Foreskin fibroblast (primary cell): ENCODE measurements at places on chromosomes 5 and 9.

DNA sequence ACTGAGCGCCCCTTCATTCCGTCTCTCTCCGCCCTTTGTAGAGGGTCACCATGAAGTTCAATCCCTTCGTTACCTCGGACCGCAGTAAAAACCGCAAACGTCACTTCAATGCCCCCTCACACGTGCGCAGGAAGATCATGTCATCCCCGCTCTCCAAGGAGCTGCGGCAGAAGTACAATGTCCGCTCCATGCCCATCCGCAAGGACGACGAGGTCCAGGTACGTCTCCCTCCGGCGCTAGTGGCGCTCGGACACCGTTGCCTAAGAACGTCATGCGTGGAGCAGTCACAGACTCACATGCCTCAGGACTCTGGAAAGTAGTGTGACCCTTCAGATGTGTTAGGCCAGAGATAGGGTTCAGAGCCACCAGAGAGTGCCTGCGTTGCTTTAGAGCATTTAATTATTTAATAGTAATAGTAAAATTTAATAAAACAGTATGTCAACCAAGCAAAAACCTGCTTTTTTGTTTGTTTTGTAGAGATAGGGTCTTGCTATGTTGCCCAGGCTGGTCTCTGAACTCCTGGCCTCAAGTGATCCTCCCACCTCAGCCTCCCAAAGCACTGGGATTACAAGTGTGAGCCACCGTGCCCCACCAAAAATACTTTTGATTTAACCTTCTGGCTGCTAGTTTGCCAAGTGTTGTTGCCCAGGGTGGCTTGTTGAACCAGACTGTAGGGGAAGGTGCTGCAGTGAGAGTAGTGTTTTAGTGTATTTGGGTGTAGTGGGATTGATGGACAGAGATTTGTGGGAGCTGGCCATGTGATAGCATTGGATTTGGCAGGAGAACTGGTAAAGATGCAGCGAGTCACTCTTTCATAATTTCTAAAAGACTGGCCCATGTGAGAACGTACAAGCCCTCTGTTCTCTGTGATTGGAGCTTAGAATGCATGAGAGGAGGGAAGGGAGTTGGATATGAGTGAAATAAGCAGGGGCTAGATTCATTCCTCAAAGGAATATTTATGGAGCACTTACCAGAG is 888 bp downstream of the RPL26L1 start:
- DNase-seq = no peak

GRCh38 chr5:56490971-56491468 is 257.9 kb upstream of the ANKRD55 start:
- DNase-seq = no peak

DNA sequence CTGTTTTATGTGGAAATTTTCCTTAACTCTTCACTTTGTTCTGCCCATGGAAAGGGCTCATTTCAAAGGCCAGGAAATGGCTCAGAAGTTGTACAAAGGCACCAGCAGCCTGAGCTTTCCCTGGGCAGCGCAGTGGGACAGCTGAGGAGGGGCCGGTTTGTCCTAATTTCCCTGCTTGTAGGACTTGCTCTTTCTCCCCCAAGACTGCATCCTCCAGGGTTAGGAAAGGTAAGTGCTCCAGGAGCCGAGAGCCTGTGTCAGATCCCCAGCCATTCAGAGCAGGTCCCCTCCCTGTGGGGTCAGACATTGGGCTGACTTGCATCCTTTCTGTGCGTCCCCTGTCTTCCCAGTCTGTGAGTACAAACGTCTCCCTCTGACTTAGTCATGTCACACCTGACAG is 43.5 kb downstream of the AGXT2 start:
- DNase-seq = no peak

- DNase-seq = peak; percentile 31
Measured at GRCh38 chr5:171969288-171969880, 37.1 kb downstream of the FBXW11 start.

DNA sequence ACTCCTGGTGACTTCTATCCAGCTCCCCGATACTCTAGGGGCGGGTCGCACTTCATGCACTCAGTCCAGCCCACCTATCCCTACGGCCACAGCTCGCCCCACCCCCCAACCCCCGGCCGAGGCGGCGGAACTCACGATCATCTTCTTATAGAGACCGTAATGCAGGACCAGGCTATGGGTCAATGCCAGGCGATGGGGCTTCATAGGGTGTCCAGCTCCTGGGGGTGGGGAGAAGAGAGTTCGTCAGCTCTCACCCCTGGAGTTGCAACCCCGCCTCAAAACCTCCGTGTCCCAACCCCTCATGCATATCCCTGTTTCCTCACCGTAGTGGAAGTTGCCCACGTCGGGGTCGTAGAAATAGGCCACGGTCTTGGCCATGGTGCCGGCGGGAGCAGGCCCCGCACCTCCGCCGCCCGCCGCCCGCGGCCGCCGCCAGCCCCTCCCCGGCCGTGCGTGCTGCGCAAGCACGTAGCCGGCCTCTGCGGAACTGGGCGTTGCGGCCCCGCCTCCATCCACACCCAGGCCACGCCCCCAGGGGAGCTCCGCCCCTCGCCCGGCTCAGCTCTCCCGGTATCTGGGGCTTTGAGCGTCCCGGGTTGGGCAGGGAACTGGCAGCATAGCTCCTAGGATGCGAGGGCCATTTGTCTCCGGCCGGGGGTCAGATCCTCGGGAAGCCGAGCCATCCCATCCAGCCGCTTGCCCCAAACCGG is at the start of the genes HDAC3 and RELL2:
HDAC3 (minus strand) TSS at position 437 of the 710 bp plus-strand sequence; CDS start at position 378, 59 bp downstream.
RELL2 (plus strand) TSS at position 585 of the 710 bp plus-strand sequence. CDS start 1,229 bp downstream, outside the sequence.
- peak; percentile 88 for DNase-seq
